ENCODE measurements at places on chromosomes 11 and 22.

GRCh38 chr11:64185175-64185692 lies 737 bp upstream of the STIP1 start:
- peak; percentile 93 for DNase-seq
- H3K36me3 ChIP-seq = peaks cover 4% of the 10 kb centered on the region
- peak overlapping the region; percentile 92 for H3K27ac ChIP-seq
- H3K27me3 ChIP-seq = no peaks in the 10 kb centered on the region

DNA sequence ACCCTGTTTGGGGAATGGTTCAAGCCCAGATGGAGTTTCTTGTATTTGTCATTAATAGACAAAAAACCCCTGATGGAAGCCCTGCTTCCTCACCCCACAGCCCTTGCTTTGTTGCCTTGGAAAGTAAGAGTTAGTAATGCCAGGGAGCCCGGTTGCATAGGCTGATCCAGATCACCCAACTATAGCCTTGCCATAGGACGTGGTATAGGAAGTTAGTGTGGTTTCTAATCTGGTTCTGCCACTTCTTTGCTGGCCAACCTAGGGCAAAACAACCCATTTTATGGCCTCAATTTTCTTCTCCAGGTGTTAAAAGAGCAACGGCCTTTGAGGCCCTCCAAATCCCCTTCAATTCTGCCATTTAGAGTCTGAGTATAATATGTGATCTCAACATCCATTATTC lies 97.9 kb downstream of the STIM1 start:
- no peaks in the 10 kb centered on the region for H3K36me3 ChIP-seq
- no peak overlapping the region for H3K27ac ChIP-seq
- H3K27me3 ChIP-seq = no peaks in the 10 kb centered on the region
- DNase-seq = no peak
- no peak overlapping the region for H3K4me3 ChIP-seq

DNA sequence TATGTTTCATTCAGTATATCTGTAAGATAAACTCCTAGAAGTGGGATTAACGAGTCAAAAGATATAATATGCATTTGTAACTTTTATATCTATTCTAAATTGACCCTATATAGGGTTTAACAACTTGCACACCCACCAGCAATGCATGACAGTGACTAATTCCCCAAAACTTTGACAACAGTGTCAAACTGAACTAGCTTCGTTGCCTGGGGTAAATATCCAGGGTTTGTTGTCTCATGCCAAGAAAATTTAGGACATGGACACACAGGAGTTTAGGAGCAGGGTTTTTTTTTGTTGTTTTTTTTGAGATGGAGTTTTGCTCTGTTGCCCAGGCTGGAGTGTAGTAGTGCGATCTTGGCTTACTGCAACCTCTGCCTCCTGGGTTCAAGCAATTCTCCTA lies 5.1 kb downstream of the SNU13 start:
- H3K27me3 ChIP-seq = no peaks in the 10 kb centered on the region
- H3K27ac ChIP-seq = no peak overlapping the region
- no peak for DNase-seq
- H3K4me1 ChIP-seq = peaks cover 56% of the 10 kb centered on the region
- no peak overlapping the region for H3K4me3 ChIP-seq
- peaks cover 13% of the 10 kb centered on the region for H3K36me3 ChIP-seq

DNA sequence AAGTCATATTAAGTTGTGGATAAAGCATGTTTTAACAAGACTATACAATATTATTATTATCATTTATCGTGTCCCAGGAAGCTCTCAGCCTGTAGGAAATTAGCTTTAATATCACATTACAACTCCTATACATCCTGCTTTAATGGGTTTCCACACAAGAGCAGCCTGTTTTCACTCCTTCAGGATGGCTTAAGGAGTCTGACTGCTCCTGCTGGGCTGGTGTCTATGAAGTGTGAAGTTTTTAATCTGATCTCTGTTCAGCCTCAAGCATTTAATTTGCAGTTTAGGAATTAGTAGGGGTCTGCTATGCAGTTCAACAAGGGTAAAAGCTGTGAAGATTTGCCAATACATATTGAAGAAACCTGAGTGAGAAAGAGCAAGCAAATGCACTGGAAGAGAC lies 653.4 kb upstream of the LRRC4C start:
- H3K4me1 ChIP-seq = no peaks in the 10 kb centered on the region
- H3K4me3 ChIP-seq = no peak overlapping the region

DNA sequence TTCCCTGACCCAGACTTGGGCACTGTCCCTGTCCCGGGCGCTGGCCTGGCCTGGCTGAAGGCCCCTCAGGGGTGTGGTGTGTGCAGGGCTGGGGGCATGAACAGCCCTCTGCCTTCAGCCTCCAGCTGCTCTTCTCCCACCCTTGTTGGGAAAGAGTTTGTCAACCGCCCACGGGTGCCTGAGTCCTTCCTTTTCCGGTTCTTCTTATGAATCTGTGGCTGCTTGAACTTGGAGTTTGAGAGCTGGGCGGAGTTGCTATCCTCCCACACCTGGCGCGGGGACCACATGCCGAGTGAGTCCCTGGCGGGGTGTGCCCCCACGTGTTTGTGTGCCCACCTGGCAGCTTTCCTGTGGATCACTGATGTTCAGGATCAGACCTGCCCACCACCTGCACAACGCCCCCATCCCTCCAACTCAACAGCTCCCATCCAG lies 13.4 kb downstream of the NFAM1 start:
- no peaks in the 10 kb centered on the region for H3K36me3 ChIP-seq
- H3K4me3 ChIP-seq = no peak overlapping the region
- no peaks in the 10 kb centered on the region for H3K4me1 ChIP-seq
- H3K27me3 ChIP-seq = no peaks in the 10 kb centered on the region

DNA sequence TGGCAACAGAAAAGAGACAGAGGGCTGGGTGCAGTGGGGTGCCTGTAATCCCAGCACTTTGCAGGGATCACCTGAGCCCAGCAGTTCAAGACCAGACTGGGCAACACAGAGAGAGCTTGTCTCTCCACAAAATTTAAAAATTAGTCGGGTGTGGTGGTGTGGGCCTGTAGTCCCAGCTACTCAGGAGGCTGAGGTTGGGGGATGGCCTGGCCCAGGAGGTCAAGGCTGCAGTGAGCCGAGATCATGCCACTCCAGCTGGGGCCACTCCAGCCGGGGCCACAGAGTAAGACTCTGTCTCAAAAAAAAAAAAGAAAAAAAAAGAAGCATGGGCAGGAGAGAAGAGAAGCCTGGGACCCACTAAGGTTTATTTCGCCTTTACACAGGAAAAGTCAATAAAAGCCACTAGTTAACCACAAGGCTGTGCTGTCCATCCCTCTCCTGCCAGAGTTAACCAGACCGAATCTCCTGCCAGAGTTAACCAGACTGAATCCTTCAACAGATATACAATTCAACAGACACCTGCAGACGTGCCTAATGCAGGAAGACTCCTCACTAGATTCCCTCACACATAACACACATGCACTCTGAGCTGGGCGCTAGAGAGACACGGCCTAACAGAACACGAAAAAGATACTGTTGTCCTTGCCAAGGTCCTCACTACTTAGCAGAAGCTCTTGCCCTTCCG lies 29.8 kb downstream of the MICAL3 start:
- no peak overlapping the region for H3K27ac ChIP-seq
- no peaks in the 10 kb centered on the region for H3K27me3 ChIP-seq
- H3K4me3 ChIP-seq = no peak overlapping the region
- H3K36me3 ChIP-seq = no peaks in the 10 kb centered on the region

- no peak overlapping the region for H3K27ac ChIP-seq
- no peaks in the 10 kb centered on the region for H3K4me1 ChIP-seq
- H3K36me3 ChIP-seq = no peaks in the 10 kb centered on the region
Measured at GRCh38 chr11:61853698-61854169, 25.6 kb downstream of the FADS2 start.

DNA sequence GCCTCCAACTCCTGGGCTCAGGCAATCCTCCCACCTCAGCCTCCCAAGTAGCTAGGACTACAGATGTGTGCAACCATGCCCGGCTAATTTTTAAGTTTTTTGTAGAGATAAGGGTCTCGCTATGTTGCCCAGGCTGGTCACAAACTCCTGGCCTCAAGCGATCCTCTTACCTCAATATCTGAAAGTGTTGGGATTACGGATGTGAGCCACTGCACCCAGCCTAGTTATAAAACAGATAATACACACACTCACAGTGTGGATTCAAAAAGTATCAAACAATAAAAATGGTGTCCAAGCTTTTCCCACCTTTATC lies 377 bp upstream of the CCDC188 start:
- H3K4me1 ChIP-seq = no peaks in the 10 kb centered on the region
- peaks cover 4% of the 10 kb centered on the region for H3K36me3 ChIP-seq
- DNase-seq = no peak
- H3K27ac ChIP-seq = no peak overlapping the region
- H3K27me3 ChIP-seq = no peaks in the 10 kb centered on the region

- H3K27me3 ChIP-seq = peaks cover 26% of the 10 kb centered on the region
- no peaks in the 10 kb centered on the region for H3K36me3 ChIP-seq
- no peak overlapping the region for H3K4me3 ChIP-seq
- peaks cover 10% of the 10 kb centered on the region for H3K4me1 ChIP-seq
- DNase-seq = no peak
Measured at GRCh38 chr11:45106440-45106839, 40.0 kb upstream of the PRDM11 start.

DNA sequence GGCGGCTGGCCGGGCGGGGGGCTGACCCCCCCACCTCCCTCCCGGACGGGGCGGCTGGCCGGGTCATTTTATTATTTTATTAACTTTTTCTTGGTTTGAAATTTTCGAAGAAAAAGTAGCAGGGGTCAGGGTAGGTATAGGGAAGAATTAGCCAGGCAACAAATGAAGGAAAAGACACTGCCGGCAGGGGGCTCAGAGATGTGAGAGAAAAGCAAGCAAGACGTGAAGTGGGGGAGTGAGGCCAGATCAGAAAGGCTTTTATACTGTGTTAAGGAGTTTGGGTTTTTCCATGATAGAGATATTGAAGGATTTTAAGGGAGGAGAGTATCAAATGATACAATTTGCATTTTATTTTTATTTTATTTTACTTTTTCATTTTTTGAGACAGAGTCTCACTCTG lies 19.0 kb downstream of the RNF214 start:
- DNase-seq = no peak
- no peaks in the 10 kb centered on the region for H3K4me1 ChIP-seq
- no peak overlapping the region for H3K27ac ChIP-seq
- no peak overlapping the region for H3K4me3 ChIP-seq
- no peaks in the 10 kb centered on the region for H3K27me3 ChIP-seq

DNA sequence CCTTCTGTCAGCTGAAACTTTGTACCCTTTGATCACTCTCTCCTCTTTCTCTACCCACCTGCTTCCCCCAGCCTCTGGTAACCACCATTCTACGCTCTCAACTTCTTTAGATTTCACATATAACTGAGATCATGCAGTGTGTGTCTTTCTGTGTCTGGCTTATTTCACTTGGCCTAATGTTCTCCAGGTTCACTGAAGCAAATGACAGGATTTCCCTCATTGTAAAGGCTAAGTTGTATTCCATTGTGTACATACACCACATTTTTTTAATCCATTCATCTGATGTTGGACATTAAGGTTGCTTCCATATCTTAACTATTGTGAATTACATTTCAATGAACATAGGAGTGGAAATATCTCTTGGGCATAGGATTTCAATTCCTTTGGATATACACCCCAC lies 207.6 kb downstream of the MIAT start:
- H3K27me3 ChIP-seq = no peaks in the 10 kb centered on the region
- H3K4me3 ChIP-seq = no peak overlapping the region
- no peaks in the 10 kb centered on the region for H3K4me1 ChIP-seq

DNA sequence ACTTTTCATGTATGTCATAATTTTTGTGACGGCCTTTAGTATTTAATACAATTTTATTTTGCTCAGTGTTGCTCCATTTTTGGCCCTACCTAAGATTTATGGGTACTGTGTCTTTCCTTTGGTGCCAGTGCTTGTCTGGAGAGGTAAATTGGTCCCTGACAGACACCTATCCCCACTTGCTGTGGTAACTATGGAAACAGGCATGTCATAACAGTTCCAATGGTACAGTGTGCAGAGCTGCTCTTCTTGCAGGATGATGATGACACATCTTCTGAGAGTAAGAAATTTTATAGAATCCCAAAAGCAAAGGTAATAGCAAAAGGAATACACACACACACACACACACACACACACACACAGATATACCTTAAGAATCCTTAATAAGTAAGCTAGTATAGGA lies 118.5 kb downstream of the ELP4 start:
- H3K27ac ChIP-seq = no peak overlapping the region
- no peak for DNase-seq
- no peak overlapping the region for H3K4me3 ChIP-seq
- H3K27me3 ChIP-seq = no peaks in the 10 kb centered on the region
- H3K4me1 ChIP-seq = no peaks in the 10 kb centered on the region
- H3K36me3 ChIP-seq = no peaks in the 10 kb centered on the region

DNA sequence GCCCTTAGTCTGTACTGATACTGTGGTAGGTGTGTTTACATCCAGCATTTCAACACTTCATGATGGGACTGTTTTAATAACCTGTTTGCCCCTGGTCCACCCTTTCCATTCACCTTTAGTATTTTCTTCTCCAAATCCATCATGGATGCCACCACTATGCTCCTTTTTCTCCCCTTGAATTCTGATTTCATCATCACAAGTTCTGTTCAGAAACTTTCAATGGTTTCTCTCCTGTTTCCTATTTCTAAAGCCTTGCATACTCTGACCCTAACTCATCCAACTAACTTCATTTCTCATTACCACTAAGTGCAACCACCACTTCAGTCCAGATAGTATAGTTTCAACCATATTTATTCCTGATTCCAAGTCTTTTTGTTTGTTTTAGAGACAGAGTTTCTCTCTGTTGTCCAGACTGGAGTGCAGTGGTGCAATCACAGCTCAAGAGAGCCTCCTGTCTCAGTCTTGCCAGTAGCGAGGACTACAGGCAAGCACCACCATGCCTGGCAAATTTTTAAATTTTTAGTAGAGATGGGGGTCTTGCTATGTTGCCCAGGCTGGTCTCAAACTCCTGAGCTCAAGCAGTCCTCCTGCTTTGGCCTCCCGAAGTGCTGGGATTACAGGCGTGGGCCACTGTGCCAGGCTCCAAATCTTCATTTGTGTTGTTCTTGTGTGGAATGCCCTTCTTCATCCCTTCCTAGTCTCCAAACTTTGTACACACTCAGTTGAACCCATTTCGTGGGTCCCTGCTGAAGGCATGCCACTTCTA lies 1.2 kb upstream of the LIN7C start:
- peak overlapping the region; percentile 79 for H3K4me3 ChIP-seq
- H3K27ac ChIP-seq = no peak overlapping the region
- H3K36me3 ChIP-seq = no peaks in the 10 kb centered on the region
- DNase-seq = no peak
- no peaks in the 10 kb centered on the region for H3K27me3 ChIP-seq
- H3K4me1 ChIP-seq = peaks cover 42% of the 10 kb centered on the region

DNA sequence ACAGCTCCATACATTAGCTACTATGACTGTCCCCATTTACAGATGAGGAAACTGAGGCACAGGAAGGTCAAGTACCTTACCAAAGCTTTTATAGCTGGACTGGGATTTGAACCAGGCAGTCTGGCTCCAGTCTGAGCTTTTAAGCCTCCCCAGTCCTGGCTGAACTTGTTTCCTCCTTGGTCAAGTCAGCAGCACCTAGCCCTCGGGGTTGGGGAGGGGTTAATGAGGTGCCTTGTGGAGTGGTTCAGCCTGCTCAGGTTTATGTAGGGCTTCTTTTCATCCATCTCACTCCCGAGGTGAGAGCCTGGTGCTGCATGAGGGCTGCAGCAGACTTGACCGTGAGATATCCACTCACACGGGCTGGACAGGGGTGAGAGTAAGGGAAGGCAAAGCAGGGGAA lies 36.7 kb upstream of the GCAT start:
- DNase-seq = no peak
- H3K4me3 ChIP-seq = no peak overlapping the region
- no peaks in the 10 kb centered on the region for H3K27me3 ChIP-seq
- peaks cover 92% of the 10 kb centered on the region for H3K36me3 ChIP-seq

GRCh38 chr11:122653916-122654585 lies 1.5 kb upstream of the UBASH3B start:
- no peak overlapping the region for H3K4me3 ChIP-seq
- H3K4me1 ChIP-seq = peaks cover 19% of the 10 kb centered on the region
- H3K27ac ChIP-seq = no peak overlapping the region

- H3K27me3 ChIP-seq = no peaks in the 10 kb centered on the region
- peak within 1 kb of the TSS; percentile 71 for H3K27ac ChIP-seq
- peak within 1 kb of the TSS; percentile 54 for H3K4me3 ChIP-seq
- peaks cover 40% of the 10 kb centered on the region for H3K4me1 ChIP-seq
- DNase-seq = peak; percentile 56
Measured at GRCh38 chr11:128890543-128891368, at the start of gene KCNJ5. Gene KCNJ5, plus strand, starts transcription at chr11:128891356. Its CDS starts 19,918 bp downstream, at chr11:128911274.

All from stomach (tissue), 19 donors.